Activated T-cell treated with anti-CD3 and anti-CD28 coated beads for 1 hour (primary cell): ENCODE measurements at places on chromosomes 7 and 10.

DNA sequence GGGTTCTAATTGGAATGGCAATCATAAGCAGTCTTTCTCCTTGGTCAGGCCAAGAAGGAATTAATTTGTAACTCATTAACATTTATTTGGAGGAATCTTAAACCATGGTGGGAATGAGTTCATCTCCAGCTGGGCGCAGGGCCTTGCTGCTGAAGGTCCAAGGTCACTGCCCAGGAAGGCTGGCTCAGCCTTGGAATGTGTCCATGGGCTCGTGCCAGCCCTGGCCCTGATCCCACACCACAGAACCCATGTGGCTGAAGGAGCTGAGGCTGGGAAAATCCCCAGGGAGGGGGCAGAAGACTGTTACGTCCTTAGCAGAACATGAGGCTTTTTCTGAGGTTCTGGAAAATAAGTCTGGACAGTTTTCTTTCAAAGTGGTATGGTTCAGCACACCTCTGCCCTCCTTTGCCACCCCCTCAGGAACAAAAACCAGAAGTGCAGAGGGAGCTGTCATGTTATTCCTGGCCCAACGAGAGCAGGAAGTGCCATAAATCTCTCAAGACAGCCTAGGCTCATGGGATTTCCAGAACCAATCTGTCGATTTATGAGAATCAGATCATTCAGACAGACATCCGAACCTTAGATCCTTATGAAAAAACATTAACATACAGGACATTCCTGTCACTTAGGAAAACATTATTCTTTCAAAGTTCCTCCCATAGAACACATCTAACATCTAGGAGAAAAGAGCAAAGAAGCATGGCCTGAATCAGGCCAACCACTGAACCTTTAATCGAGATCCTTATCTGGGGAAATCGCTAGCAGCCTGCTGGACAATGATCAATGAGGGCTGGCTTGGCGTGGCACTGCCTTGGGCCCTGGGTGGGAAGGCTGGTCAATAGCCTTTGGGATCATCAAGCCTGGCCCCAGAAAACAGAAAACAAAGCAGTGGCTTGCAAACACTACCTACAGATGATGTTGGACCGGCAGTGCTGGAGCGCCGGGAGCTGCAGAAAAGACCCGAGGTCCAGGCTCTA, 134.3 kb downstream of the TAX1BP1 start:
- DNase-seq = no peak

GRCh38 chr10:75353183-75353582, 48.4 kb downstream of the ZNF503 start:
- DNase-seq = no peak

DNA sequence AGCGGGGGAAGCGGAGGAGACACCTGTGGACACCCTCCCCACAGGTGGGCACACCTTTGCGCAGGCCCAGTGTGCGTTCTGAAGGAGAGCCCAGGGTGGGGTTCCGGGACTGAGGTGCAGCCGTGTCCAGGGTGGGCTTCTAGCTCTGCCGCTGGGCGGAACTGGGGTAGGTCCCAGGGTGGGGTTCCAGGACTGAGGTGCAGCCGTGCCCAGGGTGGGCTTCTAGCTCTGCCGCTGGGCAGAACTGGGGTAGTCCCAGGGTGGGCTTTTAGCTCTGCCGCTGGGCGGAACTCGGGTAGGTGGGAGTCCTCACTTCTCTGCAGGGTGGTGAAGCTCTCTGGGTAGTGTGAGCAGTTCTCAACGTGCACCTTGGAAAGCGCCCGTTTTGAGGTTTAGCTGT, 78.7 kb downstream of the DNAJB6 start:
- DNase-seq = no peak

DNA sequence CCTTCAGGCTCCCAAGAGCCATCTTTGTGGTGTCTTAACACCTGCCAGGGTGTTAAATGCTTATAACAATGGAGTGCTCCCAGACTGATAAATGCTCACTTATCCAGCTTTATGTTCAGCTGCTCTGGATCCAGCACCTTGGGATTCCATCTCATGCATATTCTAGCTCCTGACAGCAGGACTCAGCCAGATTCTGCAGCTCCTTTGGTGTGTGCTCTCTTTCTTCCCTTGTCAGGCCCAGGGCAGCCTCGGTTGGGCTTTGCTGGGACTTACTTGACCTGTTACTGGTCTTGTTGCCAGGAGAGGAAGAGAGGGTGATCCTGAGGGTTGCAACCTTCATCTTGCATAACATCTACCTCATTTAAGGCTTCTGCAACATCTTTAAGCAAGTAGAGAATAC, 59.4 kb upstream of the CCNY start:
- DNase-seq = no peak

DNA sequence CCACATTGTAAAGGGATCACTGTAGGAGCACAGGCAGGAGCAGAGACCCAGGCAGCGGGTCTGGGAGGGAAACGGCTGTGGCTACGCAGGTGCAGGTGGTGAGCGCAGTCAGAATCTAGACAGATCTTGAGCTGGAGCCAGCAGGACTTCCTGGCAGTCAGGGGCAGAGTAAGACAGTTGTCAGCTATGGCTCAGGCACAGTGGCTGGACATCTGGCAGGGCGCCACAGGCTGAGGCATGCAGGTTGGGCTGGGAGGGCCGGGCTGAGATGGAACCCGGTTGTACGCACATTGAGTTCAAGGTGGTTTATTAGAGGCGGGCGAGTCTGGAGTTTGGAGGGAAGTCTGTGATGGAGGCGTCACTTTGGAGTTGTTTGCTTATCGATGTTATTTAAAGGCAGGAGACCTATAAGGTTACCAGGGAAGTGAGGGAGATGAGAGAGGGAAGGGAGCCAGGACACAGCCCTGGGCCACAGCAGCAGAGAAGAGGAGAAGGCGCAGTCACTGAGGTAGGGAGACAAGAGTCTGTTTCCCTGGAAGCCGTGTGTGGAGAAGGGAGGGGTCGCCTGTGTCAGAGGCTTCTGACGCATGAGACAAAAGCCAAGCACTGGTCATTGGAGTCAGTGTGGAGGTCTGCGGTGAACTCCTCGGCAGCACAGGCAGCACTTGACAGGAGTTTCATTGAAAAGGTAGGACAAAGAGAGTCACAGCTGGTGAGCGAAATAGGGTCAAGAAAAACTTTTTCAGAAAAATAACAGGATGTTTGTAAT, 73.8 kb downstream of the LANCL2 start:
- no peak for DNase-seq

- DNase-seq = no peak
These were observed 15.2 kb downstream of the GPR85 start for GRCh38 chr7:113071465-113071864.

- DNase-seq = no peak
These were observed 18.6 kb downstream of the TAS2R41 start for GRCh38 chr7:143496263-143496662.

GRCh38 chr10:102727037-102727818, 12.8 kb downstream of the SFXN2 start:
- DNase-seq = no peak

- DNase-seq = no peak
These were observed 8.0 kb downstream of the VENTX start for GRCh38 chr10:133245439-133246235.

DNA sequence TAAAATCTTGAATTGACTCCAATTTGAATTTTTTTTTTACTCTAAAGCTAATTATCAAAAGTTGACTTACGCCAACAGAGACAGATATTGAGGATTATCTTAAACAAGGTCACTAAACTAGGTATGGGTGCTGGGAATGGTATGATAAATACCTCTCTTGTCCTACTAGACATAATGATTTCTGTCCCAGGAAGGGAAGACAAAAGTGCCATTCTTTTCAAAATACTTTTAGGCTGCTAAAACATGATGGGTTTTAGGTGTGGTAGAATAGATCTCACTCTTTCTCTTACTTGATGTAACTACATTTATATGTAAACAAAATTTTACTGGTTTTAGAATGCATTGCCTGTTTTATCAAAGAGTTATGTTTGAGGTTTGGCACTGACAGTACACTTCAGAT, 15.1 kb downstream of the TMEM60 start:
- no peak for DNase-seq

DNA sequence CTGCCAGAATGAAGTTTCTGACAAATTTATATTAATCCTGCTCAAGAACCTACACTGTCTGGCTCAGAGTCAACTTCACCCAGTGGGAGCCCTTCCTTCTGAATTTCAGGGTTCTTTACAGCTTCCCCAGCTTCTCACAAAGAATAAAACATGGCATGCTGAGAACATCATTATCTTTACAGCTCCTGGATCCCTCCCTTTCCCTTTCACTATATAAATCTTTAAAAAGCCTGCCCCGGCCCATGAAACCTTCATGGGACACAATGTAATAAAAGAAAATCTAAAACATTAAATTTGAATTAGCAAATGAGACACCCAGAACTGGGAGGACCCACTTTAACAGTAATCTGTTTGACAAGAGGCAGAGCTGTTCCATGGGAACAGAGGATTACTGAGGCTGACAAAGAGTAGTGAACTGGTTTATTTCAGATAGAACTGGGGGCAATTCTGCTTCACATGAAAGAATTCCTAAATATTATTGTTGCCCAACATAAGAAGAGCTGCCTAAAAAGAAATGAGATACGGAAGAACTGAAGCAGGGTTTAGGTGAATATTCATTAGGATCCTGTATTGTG, 222.8 kb downstream of the THSD7A start:
- DNase-seq = no peak

DNA sequence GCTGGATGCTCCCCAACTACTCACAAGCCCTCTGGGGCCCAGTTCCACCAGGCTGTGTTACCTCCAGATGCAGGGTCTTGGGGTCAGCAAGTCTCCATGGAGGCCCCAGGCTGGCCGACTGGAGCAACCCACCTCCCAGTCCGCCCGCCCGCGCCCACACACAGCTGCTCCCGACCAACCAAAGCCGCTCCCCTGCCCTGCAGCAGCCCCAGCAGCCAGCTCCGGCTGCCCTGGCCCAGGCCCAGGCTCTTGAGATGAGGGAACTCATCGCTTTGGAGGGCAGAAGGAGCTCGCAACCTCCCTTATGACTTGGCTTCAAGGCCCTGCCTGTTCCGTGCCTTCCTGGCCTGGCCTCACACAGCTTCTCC, 47.2 kb downstream of the LRRC20 start:
- no peak for DNase-seq
